ENCODE measurements at places on chromosomes 3 and 15. TPM values are rescaled to one million over a fixed set of nuclear protein-coding genes. Genes with fewer than 3 reads are reported as not detected.

GRCh38 chr3:8882171-8882593 lies 81.1 kb downstream of the RAD18 start:
- H3K27me3 ChIP-seq: no peaks in the 10 kb centered on the region
- no peak for DNase-seq
- H3K4me1 ChIP-seq: peaks cover 17% of the 10 kb centered on the region
- H3K36me3 ChIP-seq: peaks cover 29% of the 10 kb centered on the region

- H3K36me3 ChIP-seq: no peaks in the 10 kb centered on the region
- no peak for DNase-seq
- no peak overlapping the region for H3K4me3 ChIP-seq
- H3K27me3 ChIP-seq: no peaks in the 10 kb centered on the region
- no peak overlapping the region for H3K27ac ChIP-seq
These were observed 62.7 kb downstream of the CRYGS start for GRCh38 chr3:186481526-186481925.

DNA sequence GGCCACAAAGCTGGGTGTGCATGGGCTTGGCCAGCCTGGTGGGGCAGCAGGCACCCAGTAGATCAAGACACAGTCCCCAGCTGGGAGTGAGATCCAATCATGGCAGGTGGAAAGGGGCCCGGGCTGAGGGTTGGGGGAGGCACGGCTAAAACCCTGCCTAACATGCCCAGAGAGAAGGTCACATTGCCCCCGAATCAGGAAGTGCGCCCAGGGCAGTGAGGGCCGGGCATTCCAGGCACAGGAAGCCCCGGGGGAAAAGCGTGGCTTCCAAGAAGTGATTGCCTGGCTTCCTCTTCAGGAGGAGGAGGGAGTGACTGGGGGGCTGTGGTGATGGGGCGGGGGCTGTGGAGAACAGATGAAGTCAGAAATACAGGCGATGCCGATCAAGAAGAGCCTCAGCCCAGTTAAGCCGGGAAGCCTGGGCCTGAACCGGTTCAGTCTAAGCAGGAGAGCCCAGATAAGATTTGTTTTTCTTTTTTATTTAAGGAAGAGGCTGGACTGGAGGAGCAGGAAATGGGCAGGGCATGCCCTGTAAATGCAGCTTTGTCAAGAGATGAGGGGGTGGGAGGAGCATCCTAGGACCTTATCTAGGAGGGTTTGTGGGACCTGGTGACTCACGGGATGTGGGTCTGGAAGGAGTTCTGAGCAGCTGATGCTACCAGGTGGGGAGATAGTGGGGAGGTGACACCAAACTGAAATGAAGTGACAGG lies 83.9 kb downstream of the CHSY1 start:
- DNase-seq: no peak
- H3K36me3 ChIP-seq: peaks cover 41% of the 10 kb centered on the region
- peaks cover 18% of the 10 kb centered on the region for H3K4me1 ChIP-seq
- peaks cover 21% of the 10 kb centered on the region for H3K27me3 ChIP-seq

DNA sequence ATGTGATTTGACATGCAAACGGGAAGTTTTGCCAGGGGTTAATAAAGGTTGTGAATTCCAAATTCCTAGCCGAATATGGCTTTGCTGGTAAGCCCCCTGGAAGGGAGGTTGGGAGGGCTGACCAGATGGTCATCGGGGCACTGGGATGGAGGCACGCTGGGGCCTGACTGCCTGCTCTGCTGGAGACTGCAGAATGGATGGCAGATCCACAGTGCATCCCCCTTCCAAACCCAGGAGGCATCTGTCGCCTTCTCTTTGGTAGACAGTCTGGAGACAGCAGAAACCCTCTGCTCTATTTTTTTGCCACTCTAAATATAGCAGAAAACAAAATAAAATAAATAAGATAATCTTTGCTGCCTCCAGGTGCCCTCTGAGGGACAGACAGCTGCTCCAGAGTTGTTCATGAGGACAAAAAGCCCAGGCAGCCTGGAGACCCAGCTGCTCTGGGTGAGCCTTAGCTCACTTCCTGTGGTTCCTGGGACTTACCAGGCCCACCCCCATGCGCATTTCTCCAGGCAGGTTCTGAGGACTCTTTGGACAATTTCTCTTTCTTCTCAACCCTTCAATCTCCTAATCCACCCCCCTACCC lies 6.1 kb upstream of the SPTBN5 start:
- DNase-seq: no peak
- peaks cover 24% of the 10 kb centered on the region for H3K36me3 ChIP-seq
- no peaks in the 10 kb centered on the region for H3K27me3 ChIP-seq
- peaks cover 4% of the 10 kb centered on the region for H3K4me1 ChIP-seq

GRCh38 chr3:34374521-34374920 lies 576.1 kb downstream of the PDCD6IP start:
- DNase-seq: no peak
- no peaks in the 10 kb centered on the region for H3K36me3 ChIP-seq
- no peaks in the 10 kb centered on the region for H3K27me3 ChIP-seq
- H3K27ac ChIP-seq: no peak overlapping the region
- H3K4me3 ChIP-seq: no peak overlapping the region
- H3K4me1 ChIP-seq: no peaks in the 10 kb centered on the region

GRCh38 chr3:32421991-32422859 lies 30.6 kb downstream of the CMTM7 start:
- H3K36me3 ChIP-seq: peaks cover 18% of the 10 kb centered on the region
- H3K4me3 ChIP-seq: no peak overlapping the region
- no peak for DNase-seq

DNA sequence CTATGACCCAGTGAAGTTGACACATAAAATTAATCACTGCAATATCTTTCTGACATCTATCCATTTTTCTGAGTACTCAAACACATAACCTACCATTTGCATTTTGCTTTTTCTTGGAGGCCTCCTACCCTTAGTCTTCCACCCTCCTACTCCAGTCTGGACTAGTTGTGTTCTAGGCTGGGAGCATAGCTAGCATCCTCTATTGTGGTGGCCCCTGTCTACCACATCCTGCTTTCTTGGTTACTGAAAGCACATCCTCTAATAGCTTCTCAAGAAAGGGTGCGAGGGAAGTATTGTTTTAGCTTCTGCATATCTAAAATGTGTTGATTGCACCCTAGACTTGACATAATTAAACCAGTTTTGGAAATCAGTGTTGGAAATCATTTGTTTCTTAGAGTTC lies 176.5 kb downstream of the THSD4 start:
- no peak overlapping the region for H3K4me3 ChIP-seq
- DNase-seq: no peak

- DNase-seq: no peak
- no peaks in the 10 kb centered on the region for H3K27me3 ChIP-seq
- H3K4me1 ChIP-seq: peaks cover 52% of the 10 kb centered on the region
- H3K36me3 ChIP-seq: no peaks in the 10 kb centered on the region
- no peak overlapping the region for H3K27ac ChIP-seq
These were observed 4.0 kb downstream of the TM4SF1 start for GRCh38 chr3:149373235-149374125.

GRCh38 chr3:63069806-63070475 lies 194.7 kb upstream of the CADPS start:
- no peaks in the 10 kb centered on the region for H3K36me3 ChIP-seq
- no peak for DNase-seq
- H3K4me3 ChIP-seq: no peak overlapping the region
- peaks cover 10% of the 10 kb centered on the region for H3K4me1 ChIP-seq
- H3K27ac ChIP-seq: no peak overlapping the region
- no peaks in the 10 kb centered on the region for H3K27me3 ChIP-seq

- H3K36me3 ChIP-seq: no peaks in the 10 kb centered on the region
- no peaks in the 10 kb centered on the region for H3K27me3 ChIP-seq
- H3K27ac ChIP-seq: no peak overlapping the region
- peaks cover 23% of the 10 kb centered on the region for H3K4me1 ChIP-seq
These were observed 38.3 kb downstream of the MYH15 start for GRCh38 chr3:108472001-108472591.

DNA sequence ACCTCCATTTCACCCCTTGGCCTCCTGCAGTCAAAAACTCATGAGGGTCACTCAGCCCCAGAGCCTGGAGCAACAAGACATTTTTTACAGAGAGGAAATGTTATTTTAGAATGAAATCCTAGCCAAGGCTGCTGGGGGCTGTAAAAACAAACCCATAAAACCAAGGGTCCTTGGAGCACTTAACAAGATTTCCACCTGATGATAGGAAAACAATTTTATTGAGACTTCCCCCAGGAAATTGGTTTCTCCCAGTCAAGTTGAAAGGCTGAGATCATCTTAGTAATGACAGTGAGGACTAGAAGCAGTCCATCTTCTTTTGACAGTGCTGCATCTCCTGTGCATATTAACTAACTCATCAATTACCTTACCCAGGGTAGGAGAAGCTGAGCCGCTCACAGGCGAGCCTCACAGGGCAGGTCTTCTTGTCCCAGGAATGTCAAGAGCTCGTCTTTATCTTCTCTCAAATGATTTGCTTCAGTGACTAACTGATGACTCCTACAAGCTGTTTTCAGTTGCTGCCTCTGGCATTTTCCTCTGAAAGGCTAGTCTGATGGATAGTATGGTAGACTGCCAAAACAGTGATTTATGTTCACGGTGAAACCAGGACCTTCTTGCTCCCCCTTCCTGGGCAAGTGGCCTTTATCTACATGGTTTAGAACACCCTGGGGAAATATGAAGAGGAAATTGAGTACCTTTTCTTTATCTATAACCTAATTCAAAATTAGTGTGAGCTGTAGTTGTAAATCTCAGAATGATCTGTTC lies 34.6 kb upstream of the AEN start:
- peaks cover 2% of the 10 kb centered on the region for H3K4me1 ChIP-seq
- no peak overlapping the region for H3K27ac ChIP-seq
- no peaks in the 10 kb centered on the region for H3K36me3 ChIP-seq
- peaks cover 5% of the 10 kb centered on the region for H3K27me3 ChIP-seq
- DNase-seq: no peak

DNA sequence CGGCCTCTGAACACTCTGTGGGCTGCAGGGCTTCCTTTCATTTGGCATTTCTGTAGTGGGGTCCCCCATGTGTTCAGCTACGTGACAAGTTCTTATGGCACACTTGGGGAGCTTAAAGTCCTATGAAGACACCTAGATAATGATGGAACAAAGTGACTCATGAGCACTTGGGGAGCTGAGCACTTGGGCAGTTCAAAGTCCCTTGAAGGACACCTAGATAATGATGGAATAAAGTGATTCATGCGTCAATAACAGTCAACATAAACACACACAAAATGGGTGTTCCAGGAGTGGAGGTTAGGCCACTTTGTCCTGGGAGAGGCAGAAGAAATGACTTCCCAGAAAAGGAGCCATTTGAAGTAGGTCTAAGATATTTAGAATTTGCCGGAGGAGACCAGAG lies 66.6 kb downstream of the LDHAL6B start:
- H3K27me3 ChIP-seq: no peaks in the 10 kb centered on the region
- DNase-seq: no peak
- no peaks in the 10 kb centered on the region for H3K36me3 ChIP-seq
- H3K4me1 ChIP-seq: peaks cover 28% of the 10 kb centered on the region
- no peak overlapping the region for H3K4me3 ChIP-seq
- H3K27ac ChIP-seq: no peak overlapping the region

- DNase-seq: no peak
- no peak overlapping the region for H3K4me3 ChIP-seq
- no peak overlapping the region for H3K27ac ChIP-seq
- H3K4me1 ChIP-seq: peaks cover 26% of the 10 kb centered on the region
- H3K27me3 ChIP-seq: no peaks in the 10 kb centered on the region
These were observed 119.5 kb downstream of the STAG1 start for GRCh38 chr3:136632625-136633081.

GRCh38 chr3:190811775-190812480 lies 50.6 kb downstream of the GMNC start:
- peak; percentile 45 for DNase-seq
- no peak overlapping the region for H3K27ac ChIP-seq
- no peaks in the 10 kb centered on the region for H3K36me3 ChIP-seq
- no peak overlapping the region for H3K4me3 ChIP-seq
- no peaks in the 10 kb centered on the region for H3K27me3 ChIP-seq

GRCh38 chr3:97057365-97057764 lies 243.0 kb downstream of the EPHA6 start:
- no peak overlapping the region for H3K27ac ChIP-seq
- H3K4me1 ChIP-seq: no peaks in the 10 kb centered on the region
- no peaks in the 10 kb centered on the region for H3K36me3 ChIP-seq
- H3K27me3 ChIP-seq: no peaks in the 10 kb centered on the region

- no peak for DNase-seq
- H3K27me3 ChIP-seq: no peaks in the 10 kb centered on the region
- H3K4me1 ChIP-seq: peaks cover 17% of the 10 kb centered on the region
- peak overlapping the region; percentile 92 for H3K27ac ChIP-seq
These were observed 31.1 kb downstream of the OXSM start for GRCh38 chr3:25820816-25821486.

- peak; percentile 83 for DNase-seq
- peak overlapping the region; percentile 32 for H3K27ac ChIP-seq
- no peak overlapping the region for H3K4me3 ChIP-seq
- H3K27me3 ChIP-seq: no peaks in the 10 kb centered on the region
- peaks cover 7% of the 10 kb centered on the region for H3K4me1 ChIP-seq
- H3K36me3 ChIP-seq: no peaks in the 10 kb centered on the region
These were observed 50.0 kb downstream of the RLBP1 start for GRCh38 chr15:89171136-89172072.

DNA sequence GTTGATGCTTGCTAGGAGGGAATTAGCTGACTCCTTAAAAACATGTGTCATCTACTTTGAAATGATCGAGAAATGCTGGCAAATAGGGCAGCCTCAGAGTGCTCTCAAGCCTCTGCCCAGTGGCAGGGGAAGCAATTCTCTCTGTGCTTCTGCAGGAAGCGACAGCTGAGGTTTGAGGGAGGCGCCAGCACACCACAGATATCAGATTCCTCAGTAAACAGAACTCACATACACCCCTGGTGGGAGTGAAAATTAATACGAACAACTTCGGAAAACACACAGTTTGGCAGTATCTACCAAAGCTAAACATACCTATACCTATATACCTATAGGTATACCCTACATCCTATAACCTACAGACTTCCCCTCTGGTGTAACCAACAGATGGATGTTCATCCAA lies 61.3 kb downstream of the NSMCE3 start:
- no peaks in the 10 kb centered on the region for H3K36me3 ChIP-seq
- H3K4me1 ChIP-seq: peaks cover 4% of the 10 kb centered on the region
- no peak overlapping the region for H3K4me3 ChIP-seq
- H3K27me3 ChIP-seq: no peaks in the 10 kb centered on the region
- no peak for DNase-seq

Gene HIGD2B
- total RNA-seq: not detected

Gene EPHB3
- total RNA-seq: 6.3 TPM

Gene SPATA12
- total RNA-seq: 0.39 TPM

Gene PLSCR2
- total RNA-seq: 0.39 TPM

Gene TEX55
- total RNA-seq: not detected

Gene XPC
- total RNA-seq: 31.7 TPM

Gene TRH
- total RNA-seq: 0.16 TPM

Gene STRIT1
- 0.33 TPM for total RNA-seq

Gene POPDC2
- 0.53 TPM for total RNA-seq

Gene GOLGA8G
- total RNA-seq: not detected

Gene TPRG1
- 0.87 TPM for total RNA-seq

Gene MITF
- total RNA-seq: 1.3 TPM

Gene FEZF2
- total RNA-seq: not detected

Gene RLBP1
- total RNA-seq: not detected

Gene FNDC3B
- 44.5 TPM for total RNA-seq

Gene TEX264
- 11.8 TPM for total RNA-seq

Gene NDN
- 45.1 TPM for total RNA-seq

Gene TXNRD3
- 6.9 TPM for total RNA-seq

Gene FAM43A
- 2.6 TPM for total RNA-seq

Gene CHST13
- 6.4 TPM for total RNA-seq

Gene PCSK6
- 3.8 TPM for total RNA-seq

Measured in WTC11 (cell line).